ENCODE measurements at places on chromosomes 1 and 21. TPM values are rescaled to one million over a fixed set of nuclear protein-coding genes. Genes with fewer than 3 reads are reported as not detected.
A peak's percentile ranks its signal among the peaks of the same experiment; 100 is the strongest.

OR2T11 gene
- not detected for total RNA-seq

- DNase-seq: peak; percentile 97
Observed at GRCh38 chr1:8026153-8026975, at the start of gene ERRFI1. Gene ERRFI1 (minus strand): TSS chr1:8026309. CDS start chr1:8015619, 10,690 bp downstream.

OR2T2 gene
- not detected for total RNA-seq

DNA sequence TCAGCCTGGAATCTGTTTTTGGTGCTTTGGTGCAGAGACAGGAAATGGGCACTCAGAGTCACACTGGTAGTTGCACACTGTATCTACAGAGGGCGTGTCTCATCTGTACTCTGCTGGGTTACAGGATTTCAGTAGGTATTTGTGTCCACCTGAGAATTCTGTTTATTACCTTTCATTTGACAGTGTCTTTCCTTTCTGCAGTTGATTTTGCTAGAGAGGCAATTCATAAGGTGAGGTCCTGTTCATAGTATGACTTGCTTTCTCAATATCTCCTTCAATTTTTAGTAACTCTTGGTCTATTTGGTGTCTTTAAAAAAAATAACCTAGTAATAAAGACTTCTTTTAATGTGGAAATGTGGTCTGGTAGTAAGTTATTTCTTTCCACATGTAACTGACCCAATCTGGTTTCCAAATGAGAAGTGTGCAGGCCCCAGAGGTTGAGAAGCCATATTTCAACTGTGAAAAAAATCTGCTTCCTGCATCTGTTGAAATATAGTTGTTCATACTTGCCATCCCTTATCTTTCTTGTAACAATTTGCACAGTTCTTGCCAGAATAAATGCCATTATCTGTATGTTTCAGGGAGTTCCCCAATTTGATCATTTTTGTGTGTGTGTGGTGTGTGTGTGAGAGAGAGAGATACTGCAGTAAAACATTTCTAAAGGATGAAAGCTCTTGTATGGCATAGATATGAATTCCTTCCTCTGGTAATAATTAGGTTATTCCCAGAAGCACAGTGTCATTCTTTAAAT lies 78.4 kb upstream of the DNAJC6 start:
- DNase-seq: no peak

- DNase-seq: no peak
Observed at GRCh38 chr1:54064299-54064698, 10.9 kb downstream of the TCEANC2 start.
